Stimulated activated CD4-positive, alpha-beta T cell treated with anti-CD3 and anti-CD28 coated beads, Interleukin-15, amount 100 ng/mL, for 24 hours (primary cell): ENCODE measurements at places on chromosomes 16 and 17.

GRCh38 chr16:84561291-84561690 is 56.6 kb downstream of the COTL1 start:
- DNase-seq: no peak

DNA sequence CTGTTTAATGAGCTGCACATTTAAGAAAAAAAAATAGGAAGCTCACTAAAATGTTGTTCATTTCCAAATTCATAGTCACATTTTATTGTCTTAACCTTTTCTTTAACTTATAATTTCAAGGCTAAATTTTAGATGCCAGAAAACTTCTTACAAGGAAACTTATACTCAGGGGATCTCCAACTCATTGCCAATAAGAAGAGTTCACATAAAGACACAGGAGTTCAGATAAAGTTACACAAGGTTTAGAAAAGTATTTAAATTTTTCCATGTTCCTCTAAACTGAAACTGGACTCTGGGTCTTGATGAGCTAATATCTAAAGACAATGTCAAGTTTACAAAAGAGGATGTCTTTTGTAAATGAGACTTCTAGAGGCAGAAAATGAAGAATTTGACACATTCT is 190.7 kb upstream of the KCNJ16 start:
- no peak for DNase-seq

GRCh38 chr16:70805787-70806186 is 4.8 kb upstream of the VAC14 start:
- DNase-seq: no peak

DNA sequence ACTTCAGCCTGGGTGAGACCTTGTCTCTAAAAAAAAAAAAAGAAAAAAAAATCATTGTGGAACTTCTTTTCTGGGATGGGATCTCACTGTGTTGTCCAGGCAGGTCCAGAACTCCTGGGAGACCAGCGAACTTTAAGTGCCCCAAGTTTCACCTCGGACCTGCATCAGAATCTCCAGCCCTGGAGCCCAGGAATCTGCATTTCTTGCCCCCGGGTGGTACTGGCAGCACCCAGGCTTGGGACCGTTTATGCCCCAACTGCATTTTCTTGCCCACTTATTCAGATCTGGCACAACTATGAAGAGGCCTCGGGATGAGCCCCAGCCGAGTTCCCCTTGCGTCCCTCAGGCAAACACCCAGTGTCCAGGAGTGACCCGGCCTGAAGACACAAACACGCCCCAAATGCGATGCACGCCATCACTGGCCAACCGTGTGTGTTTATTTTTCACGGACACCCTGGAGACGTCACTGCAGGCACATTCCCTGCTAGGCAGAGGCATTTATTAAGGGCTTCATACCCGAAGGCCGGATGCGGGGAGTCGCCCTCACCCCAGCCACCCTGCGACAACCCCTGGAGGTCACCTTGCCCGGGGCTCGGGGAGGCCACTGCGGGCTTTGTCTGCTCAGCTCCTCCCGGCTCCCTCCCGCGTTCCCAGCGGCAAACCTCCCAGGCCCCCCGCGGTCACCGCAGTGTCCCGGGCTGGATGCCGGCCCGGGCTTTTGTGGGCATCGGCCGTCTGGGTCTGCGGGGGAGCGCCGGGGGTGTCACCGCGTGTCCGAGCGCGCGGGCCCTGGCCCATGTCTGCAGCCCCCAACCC is 684 bp upstream of the SPIRE2 start:
- no peak for DNase-seq

DNA sequence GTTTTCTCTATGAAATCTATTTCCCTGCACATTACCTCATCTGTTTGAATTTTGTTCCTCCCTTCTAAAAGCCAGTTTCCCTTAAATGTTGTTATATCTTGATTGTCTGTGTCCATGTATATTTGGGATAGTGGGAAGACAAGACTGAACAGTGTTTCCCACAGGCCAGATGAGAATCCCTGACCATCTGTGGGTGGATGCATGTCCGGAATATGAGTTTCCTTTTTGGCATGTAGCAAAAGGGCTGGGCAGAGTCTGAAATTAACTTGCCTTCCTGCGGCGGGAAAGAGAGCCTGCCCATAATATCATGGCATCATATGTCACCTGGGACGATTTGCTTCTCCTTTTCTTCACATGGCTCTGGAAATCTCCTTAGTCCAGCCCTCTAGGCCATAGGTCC is 385.8 kb upstream of the MAF start:
- DNase-seq: no peak

GRCh38 chr17:38710985-38711384 is 5.9 kb downstream of the MLLT6 start:
- DNase-seq: no peak

DNA sequence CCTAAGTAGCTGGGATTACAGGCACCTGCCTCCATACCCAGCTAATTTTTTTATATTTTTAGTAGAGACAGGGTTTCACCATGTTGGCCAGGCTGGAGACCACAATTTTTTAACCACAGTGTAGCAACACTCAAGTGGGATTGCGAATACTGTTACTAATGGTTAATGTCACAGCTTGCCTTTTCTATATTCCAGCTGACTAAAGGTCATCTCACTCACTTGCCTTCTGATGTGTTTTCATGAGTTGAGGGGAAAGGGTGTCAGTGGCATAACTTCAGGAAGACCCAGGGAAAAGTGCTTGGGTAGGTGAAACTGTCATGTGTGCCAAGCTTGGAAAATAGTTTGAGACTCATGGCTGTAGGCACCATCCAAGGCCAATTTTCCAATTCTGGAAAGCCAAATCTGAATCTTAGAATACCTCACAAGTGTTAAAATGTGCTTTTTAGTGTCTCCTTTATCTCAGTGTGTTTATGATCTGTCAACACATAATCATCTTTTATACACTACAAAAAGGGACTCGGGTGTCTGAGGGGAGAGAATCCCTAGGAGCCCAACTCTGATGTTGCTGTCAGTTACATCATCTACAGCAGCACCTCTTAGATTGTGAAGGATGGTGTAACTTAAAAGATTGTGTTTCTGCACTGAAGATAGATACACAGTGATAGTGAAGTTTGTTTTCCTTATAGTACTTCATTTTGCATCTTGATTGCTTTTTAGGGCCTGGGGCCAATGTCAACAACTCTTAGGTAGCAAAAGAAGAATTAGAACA is 27.1 kb downstream of the OGFOD1 start:
- no peak for DNase-seq

GRCh38 chr17:45309400-45309799 is 7.4 kb downstream of the MAP3K14 start:
- DNase-seq: no peak

- DNase-seq: no peak
Measured at GRCh38 chr16:13962232-13962631, 42.3 kb downstream of the ERCC4 start.
